ENCODE measurements at places on chromosomes 4 and X.

DNA sequence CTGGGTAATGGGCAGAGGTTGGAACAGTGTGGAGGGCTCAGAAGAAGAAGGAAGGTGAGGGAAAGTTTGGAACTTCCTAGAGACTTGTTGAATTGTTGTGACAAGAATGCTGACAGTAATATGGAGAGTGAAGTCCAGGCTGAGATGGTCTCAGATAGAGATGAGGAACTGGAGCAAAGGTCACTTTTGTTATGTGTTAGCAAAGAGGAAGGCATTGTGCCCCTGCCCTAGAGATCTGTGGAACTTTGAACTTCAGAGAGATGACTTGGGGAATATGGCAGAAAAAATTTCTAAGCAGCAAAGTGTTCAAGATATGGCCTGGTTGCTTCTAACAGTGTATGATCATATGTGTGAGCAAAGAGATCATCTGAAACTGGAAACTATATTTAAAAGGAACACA lies 37.9 kb upstream of the MSX1 start:
- DNase-seq, result no peak

DNA sequence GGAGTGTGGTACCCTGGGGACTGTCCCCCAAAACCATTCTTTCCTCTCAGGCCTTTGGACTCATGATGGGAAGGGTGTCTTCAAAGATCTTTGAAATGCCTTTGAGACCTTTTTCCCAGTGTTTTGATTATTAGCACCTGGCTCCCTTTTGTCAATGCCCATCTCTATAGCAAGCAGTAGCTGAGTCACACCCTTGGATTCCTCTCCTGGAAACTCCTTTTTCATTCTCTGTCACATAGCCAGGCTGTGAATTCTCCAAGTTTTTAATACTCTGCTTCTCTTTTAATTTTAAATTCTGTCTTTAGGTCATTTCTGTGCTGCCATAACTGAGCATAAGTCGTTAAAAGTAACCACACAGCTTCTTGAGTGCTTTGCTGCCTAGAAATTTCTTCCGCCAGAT lies 29.7 kb downstream of the IL21 start:
- DNase-seq, result no peak

DNA sequence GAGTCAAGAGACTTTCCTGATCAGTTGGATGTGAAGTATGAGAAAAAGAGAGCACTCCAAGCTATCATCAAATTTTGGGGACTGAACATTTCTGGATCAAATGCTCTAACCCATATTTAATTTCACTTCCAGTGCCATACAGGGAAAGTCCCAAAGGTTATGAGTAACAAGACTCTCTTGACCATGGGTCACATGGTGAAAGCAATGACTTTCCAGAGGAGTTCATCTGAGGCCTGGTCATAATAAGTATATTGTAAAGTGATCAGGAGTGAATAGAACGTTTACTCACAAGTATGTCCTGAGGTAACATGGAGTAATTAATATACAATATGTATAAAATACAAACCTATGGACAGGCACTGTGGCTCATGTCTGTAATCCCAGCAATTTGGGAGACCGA lies 40.7 kb upstream of the ARMCX5 start:
- DNase-seq, result no peak

- DNase-seq, result no peak
These were observed 221.8 kb downstream of the KIT start for GRCh38 chr4:54879576-54879975.

GRCh38 chr4:175280153-175280552 lies 362.0 kb downstream of the ADAM29 start:
- no peak for DNase-seq

GRCh38 chrX:43333543-43333942 lies 322.6 kb upstream of the MAOA start:
- DNase-seq, result no peak

DNA sequence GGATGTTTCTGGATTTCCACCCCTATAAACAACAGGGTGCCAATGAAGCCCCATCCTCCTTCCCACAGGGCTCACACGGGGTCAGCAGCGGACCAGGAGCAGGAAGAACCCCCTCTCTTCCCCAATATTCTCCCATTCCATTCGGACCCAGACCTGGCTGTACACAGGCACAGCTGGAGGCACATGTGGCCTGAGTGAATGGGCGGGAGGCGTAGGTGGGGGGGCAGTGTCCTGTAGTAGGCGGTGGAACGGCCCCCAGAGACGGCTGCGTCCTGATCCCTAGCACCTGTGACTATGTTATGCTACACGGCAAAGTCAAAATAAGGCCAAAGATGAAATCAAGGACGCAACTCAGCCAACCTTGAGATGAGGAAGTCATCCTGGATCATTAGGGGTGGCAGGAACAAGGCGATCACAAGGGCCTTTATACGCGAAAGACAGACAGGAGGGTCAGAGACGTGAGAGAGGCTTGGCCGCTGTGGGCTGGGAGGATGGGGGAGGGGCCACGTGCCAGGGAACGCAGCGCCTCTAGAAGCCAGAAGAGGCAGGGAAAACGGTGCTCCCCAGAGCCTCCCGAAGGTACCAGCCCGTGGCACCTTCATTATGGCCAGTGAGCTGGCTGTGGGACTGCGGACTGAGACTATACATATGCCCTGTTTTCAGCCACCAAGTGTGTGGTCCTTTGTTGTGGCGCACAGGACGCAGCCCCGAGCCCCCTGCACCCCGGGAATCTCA lies 75.6 kb downstream of the WFS1 start:
- no peak for DNase-seq

- DNase-seq, result no peak
These were observed 1099.5 kb upstream of the INTU start for GRCh38 chr4:126533146-126533805.

DNA sequence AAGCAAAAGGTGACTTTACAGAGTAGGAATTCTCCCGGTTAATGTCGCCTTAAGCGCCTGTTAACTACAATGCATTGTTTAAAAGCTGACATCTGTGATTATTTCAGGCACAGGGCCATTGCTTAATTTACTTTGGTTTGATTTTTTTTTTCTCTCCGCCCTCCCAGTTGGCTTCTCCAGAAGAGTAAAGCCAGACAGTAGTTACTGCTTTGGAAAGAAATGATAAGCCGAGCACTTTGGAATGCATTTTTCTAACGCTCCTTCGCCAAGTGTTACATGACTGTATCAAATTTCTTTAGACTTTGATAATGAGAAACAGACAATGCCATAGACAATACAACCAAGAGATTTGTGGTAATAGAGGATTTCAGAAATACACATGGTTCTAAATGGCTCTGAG lies 383.0 kb upstream of the TENM3 start:
- DNase-seq, result no peak

DNA sequence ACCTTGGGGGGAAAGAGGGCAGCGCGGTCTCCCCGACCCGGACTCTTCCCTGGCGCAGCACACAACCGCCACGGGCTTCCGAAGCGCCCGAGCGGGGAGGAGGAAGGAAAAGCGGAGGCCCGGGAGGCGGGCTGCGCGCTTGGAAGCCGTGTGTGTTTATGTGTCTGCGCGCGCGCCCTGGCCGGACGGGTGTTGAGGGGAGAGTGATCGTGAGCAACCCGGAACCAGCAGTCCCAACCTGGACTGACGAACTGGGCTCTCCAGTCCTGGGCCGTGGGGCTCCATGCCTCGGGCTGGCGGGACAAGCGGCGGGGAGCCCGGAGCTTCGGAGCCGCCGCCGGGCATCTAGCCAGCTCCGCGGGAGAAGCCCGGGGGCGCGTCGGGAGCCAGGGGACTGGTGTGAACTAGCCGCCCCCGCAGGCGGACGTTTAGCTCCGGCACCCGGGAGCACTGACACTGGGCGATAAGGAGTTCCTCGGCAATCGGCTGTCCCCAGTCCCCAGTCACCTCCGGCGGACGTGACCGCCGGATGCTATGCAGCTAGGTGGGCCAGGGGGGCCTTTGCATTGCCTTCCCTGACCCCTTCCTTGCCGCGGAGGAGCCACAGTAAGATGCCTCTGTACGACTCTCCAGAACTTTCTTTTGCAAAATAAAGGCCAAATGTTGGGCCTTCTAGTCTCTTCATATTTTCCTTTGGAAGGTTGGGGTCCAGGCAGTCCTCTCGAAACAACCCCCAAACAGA lies 74.8 kb upstream of the BCOR start:
- peak; percentile 62 for DNase-seq
